ENCODE measurements at places on chromosomes 5 and 9.

DNA sequence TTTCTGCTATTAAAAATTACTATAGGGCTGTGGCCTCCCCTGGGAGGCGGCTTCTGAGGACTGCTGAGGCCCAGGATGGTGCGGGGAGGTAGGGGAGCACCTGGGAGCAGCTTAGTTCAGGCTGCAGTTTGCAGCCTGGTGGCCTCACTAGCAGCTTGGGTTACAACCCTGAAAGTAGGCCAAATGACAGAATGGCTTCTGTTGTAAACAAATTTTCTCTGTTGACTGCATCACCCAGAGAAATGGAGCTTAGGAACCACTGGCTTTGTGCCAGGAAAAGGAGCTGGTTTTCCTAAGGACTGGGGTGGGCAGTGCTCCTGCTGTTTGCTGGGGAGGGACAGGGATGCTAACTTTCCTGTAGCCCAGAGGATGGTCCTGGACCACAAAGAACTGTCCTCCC, 130.3 kb downstream of the ENTREP1 start:
- DNase-seq, result no peak

DNA sequence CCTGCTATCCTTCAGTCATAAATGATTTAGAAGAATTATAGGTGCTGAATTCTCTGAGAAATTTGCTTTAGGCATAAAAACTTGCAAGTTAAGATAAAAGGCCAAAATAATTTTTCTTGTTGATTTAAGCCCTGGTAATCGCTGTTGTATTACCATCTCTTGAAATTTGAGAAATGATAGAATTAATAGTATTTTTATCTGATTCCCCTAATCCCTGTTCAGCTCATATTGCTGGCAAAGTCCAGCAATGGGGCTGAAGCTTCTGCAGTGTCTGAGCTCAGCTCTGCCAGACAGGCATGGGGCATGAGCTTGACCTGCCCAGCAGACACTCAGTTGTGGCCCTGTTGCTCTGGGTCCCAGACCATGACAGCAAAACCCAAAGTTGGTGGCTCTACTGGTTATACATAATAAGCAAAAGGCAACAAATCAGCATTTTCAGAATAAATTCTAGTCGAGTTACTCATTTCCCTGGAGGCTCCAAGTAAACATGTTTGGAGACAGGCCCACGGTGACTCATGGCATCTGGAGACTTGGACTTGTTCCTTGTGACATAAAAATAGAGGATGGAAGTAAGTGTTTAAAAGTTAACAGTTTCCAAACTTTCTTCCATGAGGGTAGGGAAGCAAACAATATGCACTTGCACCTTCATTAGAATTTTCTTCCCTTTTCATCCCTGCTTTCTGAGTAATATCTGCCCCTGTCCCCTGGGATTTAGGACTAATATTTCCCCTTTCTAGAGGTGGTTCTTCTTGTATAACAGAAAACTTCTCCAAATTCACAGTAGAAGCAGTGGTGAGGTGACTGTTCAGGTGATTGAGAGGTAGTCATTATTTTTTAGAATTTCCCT, 60.2 kb upstream of the SLC2A8 start:
- DNase-seq, result no peak

- DNase-seq, result no peak
These were observed 116.9 kb upstream of the MRPS30 start for GRCh38 chr5:44691802-44692201.

GRCh38 chr9:6495466-6495865, 82.5 kb downstream of the UHRF2 start:
- no peak for DNase-seq

GRCh38 chr5:28703651-28704260, 1665.4 kb upstream of the CDH9 start:
- DNase-seq, result no peak

DNA sequence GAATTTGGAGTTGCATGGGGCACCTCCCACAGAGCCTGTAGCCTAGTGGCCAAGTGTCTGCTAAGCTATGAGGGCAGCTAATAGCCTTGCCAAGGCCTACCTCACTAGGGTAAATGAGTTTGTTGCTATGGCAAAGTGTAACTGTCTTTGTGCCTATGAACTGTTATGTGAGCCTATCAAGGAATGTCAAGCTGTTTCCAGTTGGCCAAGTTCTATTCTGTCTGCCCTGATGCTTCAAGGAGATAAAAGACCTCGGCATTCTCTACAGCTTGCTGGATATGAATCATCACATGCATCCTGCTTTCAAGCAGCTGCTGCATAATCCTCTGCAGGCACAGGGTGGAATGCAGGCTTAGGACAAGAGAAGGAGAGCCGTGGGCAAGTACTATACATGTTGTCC, 69.8 kb upstream of the CCDC112 start:
- no peak for DNase-seq

DNA sequence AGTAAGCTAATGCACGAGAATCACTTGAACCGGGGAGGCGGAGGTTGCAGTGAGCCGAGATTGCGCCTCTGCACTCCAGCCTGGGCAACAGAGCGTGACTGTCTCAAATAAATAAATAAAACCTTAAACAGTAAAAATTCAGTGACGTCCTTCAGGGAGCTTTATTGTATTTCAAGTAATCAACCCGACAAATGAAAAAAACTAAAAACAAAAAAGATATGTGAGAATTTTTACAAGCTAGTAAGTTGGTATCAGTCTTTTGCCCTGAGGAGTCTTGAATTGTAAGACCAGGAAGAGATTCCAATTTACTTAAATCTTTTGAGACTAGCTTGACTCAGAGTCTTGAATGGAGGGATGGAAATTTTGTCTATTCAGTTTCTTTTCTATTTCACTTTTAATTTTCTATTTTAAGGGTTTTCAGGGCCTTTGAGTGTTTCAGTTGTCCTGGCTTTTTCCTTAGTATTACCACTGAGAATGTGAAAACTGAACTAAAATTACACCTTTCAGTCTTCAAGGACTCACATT, 126.0 kb upstream of the DHFR start:
- DNase-seq, result no peak

GRCh38 chr9:89659891-89660685, 55.3 kb downstream of the GADD45G start:
- DNase-seq, result no peak

GRCh38 chr5:37685211-37685610, 154.6 kb downstream of the GDNF start:
- DNase-seq, result no peak

- no peak for DNase-seq
These were observed 41.3 kb downstream of the UGCG start for GRCh38 chr9:111937781-111938426.

DNA sequence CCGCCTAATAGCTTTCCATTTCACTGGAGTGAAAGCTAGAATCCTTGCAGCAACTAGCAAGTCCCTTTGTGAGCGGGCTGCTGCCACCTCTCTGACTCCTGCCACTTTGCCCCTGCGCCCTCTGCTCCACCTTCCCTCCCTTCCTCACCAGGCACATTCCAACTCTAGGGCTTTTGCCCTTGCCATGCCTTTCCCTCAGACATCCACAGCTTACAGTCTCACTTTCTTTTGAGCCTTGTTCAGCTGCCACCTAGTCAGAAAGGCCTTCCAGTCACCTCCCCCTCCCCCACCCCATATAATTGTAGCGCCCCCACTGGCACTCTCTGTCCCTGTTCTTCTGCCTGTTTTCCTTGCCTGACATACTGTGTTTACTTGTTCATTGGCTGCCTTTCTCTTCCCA, 31.0 kb downstream of the CYSTM1 start:
- no peak for DNase-seq

Measured in NCI-H510A (cell line).